ENCODE measurements at places on chromosomes 13 and 19.

DNA sequence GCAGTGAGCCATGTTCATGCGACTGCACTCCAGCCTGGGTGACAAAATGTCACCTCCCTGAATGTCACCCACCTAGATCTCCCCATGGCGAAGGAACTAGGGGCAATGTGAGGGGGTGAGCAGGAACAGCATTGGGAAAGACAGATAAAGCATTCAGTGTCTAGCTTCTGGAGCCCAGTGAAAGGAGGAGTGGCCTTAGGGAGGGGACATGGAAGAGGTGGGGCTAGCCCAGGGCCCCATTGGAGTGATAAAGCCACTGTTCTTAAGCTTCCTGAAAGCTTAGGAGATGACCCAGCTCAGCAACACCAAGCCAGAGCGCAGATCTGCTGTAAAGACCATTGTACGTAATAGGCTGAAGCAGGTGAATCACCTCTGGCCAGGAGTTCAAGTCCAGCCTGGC is 13.0 kb upstream of the KCNN1 start:
- no peak for DNase-seq

- DNase-seq = no peak
Observed at GRCh38 chr13:68808456-68808855, 1299.2 kb upstream of the ATXN8OS start.

GRCh38 chr19:51610576-51610975 is 19.6 kb downstream of the SIGLEC5 start:
- DNase-seq = no peak

DNA sequence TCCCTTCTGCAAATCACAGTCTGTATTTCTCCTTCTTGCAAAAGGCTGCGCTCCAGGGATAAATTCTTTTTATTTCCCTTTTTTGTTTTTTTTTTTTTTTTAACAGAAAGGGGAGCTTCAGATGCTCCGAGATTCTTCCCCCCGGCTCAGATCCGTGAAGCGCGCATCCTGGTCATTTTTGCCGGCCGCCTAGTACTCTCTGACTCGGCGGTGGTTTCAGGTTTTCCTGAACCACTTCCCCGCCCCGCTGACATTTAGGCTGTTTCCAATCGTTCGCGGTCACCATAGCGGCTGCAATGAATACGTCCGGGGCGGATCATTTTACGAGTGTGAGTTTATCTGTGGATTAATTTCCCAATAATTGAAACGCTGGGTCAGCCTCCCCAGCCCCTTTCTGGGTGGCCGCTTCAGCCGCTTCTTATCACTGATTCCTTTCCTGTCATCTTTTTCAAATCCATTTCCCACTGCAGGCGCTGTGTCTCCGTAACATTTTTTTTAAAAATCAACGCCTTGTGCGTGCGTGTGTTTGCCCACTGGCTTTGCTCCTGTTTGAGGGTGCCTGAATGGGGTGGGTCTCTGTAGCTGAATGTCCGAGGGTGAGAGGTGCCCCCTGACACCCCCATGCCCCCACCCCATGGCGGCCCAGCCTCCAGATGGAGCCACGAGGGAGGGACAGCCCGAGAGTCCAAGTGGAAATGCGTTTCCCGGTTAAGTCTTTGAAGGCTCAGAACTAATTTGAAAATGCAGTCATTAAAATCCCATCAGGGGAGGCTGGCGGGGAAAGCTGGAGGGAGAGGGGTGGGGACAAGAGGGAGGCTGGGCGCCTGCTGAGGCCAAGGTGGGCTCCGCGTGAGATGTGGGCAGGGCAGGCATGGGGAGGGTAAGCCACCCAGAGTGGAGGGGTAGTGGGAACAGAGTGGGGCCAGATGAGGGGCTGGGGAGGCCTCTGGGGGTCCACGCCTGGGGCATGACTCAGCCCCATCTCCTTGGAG is 10.6 kb downstream of the ONECUT3 start:
- DNase-seq = no peak

DNA sequence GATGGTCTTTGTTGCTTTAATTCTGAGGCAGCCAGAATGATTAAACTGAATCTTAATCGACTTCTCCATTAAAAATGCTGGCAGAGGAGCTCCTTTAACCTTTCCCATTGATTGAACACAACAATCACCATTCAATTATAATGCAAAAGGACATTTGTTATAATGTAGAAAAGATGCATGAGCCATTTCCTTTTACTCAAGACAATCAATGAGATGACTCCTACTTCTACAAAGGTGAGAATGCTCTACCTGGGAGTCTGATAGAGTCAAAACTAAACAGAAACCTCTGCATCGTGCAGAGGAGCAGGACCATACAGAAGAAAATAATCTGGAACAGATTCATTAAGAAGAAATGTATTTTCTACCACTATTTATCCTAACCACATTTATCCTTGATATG is 253.6 kb upstream of the DACH1 start:
- no peak for DNase-seq

GRCh38 chr13:46185634-46186033 is 3.7 kb upstream of the LCP1 start:
- no peak for DNase-seq

DNA sequence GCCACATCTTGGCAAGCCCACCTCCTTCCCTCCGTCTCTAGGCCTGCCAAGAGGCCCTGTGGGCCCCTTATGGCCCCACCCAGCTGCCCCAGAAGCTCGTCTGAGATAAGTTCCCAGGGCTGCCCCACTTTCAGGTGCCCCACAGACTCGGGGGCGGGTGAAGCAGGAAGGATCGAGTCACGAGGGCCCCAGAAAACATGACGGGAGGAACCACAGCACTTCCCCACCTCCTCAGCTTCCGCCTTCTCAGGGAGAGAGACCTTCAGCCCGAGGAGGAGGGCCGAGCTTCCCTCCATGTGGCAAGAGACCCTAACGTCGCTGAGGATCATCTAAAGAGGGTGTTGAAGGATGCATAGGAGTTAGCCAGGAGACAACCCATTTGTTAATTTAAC is 4.5 kb upstream of the IL12RB1 start:
- DNase-seq = no peak

DNA sequence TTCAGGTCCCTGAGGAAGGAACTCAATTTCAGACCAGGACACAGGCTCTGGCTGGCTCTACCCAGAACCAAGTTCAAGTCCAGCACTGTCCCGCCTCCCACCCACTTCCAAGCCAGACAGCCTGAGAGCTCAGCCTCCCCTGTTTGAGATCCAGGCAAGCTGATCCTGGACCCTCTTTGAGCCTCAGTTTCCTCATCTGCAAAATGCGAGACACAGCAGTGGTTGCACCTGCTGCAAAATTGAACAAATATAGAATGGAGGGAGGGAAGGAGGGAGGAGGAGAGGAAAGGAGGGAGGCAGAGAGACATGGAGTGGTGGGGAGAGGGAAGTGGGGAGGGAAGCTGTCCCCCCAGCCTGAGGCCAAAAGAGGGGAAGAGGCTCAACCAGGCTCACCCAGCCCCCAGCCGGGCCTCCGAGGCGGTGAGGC is 751 bp downstream of the TMEM221 start:
- no peak for DNase-seq

DNA sequence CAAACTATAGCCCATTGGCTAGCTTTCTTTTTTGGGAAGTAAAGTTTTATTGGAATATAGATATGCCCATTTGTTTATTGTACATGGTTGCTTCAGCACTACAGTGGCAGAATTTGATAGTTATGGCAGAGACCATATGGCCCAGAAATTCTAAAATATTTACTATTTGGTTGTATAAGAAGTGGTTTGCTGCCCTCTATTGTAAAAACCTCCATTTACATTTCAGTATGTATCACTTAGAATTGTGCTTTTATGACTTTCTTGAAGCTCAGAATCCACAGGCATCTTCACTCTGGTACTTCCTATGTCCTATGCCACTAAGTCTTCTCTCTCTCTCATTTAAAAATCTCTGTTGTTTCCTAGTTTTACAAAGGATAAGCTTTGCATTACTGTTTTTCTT is 37.7 kb downstream of the DLEU7 start:
- DNase-seq = no peak

- DNase-seq = no peak
Observed at GRCh38 chr13:92012787-92013186, 614.4 kb downstream of the GPC5 start.
